Activated T-cell treated with anti-CD3 and anti-CD28 coated beads, Interleukin-2, amount 50 U/mL, for 72 hours (primary cell): ENCODE measurements at places on chromosomes 3 and 15.

DNA sequence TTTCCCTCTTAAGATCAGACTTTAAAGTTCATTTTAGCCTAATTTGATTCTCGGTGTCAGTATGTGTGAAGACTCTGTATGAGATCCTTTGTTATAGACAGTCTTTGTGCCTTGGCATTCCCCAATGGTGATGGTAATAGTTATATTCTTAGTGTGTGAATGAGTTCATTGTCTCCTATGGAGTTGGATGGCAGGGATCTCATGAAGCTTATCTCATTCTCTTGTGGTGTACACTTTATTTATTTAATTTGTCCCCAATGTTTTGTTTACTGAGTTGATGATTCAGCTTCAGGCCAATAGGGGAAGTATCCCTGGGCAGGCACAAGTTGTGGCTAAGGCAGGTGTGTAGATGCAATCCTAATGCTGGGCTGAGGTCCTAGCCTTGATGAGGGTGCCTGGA lies 222.0 kb upstream of the DPPA4 start:
- DNase-seq: no peak

- no peak for DNase-seq
These were observed 32.9 kb downstream of the SNTN start for GRCh38 chr3:63685340-63685739.

- no peak for DNase-seq
These were observed 4.7 kb downstream of the TMCC1 start for GRCh38 chr3:129888771-129889170.

DNA sequence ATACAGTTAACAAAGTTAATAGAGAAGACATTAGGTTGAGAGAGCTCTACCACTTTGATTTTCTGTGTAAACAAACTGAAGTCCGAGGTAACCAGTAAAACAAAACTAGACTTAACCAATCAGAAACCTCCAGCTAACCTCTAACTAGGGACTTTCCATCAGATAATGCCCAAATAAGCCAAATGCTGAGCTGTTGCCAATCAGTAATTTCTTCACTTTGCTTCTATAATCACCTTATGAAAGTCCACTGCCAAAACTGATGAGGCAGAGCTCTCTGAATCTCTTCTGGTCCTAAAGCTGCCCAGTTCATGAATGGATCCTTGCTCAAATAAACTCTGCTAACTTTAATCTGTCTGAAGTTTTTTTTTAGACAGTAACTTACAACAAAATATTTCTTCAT lies 448.0 kb upstream of the NECTIN3 start:
- no peak for DNase-seq

DNA sequence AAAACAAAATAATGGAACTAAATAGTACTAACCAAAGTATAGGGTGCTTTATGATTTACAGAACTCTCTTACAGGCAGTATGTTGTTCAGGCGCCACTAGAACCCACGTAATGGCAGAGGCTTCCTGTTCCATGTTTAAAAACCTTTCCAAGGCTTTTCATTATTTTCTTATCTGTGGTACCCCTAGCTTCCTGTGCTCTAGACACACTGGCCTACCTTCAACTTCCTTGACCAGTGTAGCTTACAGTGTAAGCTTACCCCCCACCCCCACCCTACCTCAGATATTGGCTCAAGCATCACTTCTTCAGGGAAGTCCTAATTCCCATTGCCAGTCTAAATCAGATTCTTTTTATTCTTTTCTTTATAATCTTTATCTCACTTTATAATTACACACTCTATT lies 2.9 kb downstream of the NR2C2 start:
- DNase-seq: no peak

- DNase-seq: no peak
These were observed 932 bp upstream of the TP53BP1 start for GRCh38 chr15:43493703-43494472.

DNA sequence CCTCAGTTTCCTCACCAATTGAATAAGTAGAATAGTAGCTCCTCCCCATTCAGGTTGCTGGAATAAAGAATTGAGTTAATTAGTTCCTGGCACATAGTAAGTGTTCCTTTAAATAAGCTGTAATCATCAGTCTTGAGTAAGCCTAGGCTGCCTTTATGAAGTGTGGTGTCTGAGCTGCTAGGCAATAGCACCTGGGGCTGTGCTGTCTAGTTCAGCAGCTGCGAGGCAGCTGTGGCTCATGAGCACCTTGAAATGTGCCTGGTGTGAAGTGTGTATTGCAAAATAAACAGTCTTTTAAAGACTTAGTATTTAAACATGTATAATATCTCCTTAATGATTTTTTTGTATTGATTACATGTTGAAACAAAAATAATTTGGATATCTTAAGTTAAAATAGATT lies 77.6 kb downstream of the TOP2B start:
- DNase-seq: no peak

DNA sequence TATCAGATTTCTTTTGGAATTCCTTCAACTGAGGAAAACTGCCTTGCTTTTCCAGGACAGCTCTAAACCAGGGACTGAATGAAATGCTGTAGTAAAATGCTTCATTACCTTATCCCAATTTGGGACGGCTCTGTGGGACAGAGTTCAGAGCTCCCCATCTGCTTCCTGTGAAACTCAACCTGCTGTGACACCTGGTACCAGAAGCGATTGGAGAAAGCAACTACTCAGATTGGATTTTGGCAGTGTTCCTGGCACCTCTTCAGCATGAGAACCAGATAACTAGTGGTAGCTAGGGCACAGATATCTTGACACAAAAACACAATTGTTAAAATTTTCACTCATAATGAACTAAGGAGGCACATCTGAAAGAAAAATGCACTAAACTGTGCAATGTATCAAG lies 539.1 kb downstream of the SI start:
- no peak for DNase-seq

- DNase-seq: no peak
These were observed 212.0 kb upstream of the TLE3 start for GRCh38 chr15:70309716-70310115.

DNA sequence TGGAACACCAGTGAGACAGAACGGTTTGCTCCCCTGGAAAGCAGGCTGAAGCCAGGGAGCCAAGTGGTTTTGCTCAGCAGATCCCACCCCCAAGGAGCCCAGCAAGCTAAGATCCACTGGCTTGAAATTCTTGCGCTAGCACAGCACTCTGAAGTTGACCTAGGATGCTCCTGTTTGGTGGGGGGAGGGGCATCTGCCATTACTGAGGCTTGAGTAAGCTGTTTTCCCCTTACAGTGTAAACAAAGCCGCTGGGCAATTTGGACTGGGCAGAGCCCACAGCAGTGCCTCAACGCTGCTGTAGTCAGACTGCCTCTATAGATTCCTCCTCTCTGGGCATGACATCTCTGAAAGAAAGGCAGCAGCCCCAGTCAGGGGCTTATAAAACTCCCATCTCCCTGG lies 241.4 kb downstream of the GABRB3 start:
- no peak for DNase-seq

DNA sequence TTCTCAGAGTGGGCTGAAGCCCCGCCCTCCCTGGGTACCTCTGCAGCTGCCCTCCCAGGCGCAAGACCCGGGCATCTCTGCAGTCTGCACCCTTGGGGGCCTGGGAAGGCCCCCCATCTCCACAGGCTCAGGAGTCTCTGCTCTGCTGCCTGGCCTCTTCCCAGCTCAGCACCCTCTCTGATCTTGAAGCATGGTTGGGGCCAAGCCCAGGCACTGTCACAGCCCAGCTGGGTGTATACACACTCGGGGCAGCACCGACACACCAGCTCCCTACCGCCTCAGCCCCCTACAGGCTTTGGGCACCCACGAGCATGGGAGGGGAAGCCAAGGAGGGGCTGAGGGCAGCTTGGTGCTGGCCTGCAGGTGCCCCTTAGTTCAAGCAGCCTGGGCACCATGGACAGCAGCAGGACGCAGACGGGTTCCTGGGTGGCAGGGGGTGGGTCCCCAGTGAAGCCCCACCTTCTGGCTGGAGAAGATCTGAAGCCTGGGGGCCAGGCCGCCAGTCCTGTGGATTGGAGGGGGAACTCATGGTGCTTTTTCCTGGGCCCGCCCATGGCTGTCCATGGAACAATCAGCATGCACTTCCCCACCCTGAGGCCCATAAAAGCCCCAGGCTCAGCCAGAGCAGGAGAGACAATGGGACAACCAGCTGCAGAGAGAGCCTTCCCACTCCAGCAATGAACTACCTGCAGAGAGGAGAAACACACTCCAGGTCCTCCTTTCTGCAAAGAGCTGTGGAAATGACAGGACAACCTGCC lies 170.6 kb downstream of the TJP1 start:
- no peak for DNase-seq

- DNase-seq: no peak
These were observed 43.2 kb upstream of the BOC start for GRCh38 chr3:113167825-113168801.
